NCI-H524 (cell line): ENCODE measurements at places on chromosomes 5 and 9.

- no peak for DNase-seq
Measured at GRCh38 chr5:64166201-64166959, 737 bp downstream of the RNF180 start.

GRCh38 chr5:21792748-21793147, 1060.4 kb downstream of the CDH12 start:
- no peak for DNase-seq

DNA sequence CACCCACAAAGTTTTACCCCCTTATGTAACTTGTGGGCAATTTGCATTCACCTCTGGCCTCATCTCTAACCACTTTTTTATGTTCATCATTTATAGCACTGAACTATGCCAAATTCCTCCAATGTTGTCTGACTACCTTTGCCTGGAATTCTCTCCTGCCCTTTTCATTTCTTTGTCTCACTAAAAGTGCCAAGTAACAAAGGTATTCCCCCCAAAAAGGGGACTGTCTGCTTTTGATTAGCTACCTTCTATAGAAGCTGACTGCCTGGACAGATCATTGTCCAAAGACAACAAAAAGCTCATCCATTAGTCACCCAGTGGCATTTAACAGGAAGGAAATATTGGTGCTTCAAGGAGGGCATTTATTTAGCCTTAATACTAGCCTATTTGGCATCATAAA, 189.9 kb upstream of the VCAN start:
- DNase-seq = no peak

GRCh38 chr5:25568989-25569625, 924.3 kb upstream of the CDH10 start:
- DNase-seq = no peak

GRCh38 chr5:160366230-160366629, 4.2 kb downstream of the C1QTNF2 start:
- no peak for DNase-seq

DNA sequence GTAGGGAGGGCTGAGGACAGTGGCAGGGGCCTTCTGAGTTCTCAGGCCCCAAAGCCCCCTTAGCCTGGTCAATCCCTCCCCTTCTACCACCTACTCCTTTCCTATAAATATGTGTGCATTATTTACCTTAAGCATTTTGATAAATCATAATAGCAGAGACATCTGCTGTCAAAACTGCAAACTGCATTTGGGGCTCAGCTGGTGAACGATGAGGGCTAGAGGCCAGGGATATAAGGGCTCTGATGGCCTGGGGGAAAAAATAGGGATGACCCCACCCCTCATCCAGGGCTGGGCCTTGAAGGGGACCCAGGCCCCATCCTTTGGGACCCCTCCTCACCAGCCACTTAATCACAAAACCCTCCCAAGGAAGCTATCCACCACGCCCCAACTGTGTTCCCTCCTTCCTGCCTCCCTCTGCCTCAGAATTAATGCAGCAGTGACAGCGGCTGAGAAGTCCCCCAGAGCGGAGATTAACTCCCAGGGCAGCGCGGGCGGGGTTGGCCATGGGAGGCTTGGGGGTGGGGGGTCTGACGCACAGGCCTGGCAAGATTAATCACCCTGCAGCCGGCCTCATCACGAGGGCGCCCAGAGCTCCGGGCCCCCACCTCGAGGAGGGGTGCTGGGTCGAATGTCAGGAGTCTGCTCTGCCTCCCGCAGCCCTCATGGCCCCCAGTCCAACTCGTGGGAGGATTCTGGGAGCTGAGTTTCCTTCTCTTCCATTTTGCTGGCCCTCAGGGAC, 42.1 kb downstream of the CXXC5 start:
- DNase-seq = peak; percentile 67

GRCh38 chr5:96961053-96961452, 25.2 kb downstream of the LNPEP start:
- DNase-seq = no peak
